ENCODE measurements at places on chromosomes 5 and 9.

- DNase-seq = no peak
Observed at GRCh38 chr5:72499730-72500129, 7.5 kb downstream of the ZNF366 start.

DNA sequence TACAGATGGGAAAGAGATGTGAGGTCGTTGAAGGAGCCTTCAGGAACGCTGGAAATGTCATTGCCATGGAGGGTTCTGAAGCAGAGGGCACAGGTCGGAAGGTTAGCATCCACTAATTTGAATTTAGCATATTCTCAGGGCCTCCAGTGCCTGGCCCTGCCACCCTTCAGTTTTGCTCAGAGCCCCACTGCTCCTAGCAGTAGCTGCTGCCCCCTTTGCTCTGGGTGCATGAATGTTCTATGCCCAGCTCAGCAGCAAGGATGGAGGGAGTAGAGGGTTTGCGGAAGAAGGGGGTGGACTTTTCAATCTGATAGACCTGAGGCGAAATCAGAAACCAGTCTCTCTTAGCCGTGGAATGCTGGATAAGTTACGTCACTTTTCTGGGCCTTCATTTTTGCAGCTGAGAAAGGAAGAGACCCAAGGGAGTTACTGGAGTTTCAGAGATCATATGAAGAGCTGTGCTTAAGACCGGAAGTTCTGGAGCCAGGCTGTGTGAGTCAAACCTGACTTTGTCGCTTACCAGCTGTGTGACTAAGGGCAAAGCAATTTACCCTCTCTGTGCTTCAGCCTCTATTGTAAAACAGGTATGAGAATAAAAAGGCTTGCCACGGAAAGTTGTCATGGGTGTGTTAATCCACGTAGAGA, 133.2 kb upstream of the PANK3 start:
- DNase-seq = no peak

GRCh38 chr9:36443581-36443980, 43.5 kb upstream of the RNF38 start:
- DNase-seq = no peak

DNA sequence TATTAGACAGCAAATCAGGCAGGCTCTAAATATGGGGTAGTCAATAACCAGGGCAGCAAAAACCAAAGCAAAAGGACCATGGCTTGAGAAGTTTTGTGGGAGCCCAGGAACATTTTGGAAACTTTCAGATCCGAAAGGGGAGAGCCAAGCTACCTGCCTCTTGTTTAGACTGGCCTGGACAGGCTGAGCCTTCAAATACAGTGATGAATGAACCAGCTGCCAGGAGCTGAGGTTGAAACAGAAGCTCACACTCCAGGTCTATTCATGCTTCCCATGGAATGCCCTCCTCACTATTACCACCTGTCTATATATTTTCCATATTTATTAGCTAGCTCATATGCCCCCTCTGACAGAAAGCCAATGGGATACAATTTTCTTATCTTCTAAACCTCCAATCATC, 150.8 kb upstream of the SLC44A1 start:
- no peak for DNase-seq

DNA sequence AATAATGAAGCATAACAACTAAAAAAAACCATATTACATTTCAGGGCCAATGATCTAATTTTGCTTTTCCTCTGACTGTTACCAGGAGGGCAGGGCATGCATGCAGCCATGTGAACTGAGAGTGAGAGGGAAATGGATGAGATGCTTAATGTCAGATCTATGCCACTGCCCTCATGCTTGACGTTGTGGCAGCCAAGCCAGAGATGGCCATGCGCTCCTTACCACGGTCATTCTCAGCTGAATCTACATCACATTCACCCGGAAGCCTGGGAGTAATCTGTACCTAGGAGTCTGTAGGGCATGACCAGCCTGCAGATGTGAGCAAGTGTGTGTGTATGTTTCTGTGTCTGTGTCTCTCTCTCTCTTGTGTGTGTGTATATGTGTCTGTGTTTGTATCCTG, 183.7 kb downstream of the KDM4C start:
- DNase-seq = no peak

DNA sequence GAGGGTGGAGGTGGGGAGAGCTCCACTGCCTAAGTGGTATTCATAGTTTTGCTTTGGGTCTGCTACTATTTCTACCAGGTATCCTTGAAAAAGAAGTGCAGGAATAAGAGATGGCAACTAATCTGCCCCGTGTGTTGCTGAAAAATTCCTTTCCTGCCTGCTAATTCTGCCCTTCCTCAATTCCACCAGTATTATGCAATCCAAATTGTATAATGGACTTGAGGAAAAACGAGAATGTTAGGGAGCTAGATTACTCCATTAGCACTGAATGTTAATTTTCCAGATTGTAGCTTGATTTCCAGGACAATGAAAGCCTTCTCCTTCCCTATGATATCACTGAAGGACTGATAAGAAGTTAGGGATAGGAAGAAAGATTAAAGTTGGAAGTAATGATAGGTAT, 16.9 kb downstream of the ADAM19 start:
- no peak for DNase-seq

DNA sequence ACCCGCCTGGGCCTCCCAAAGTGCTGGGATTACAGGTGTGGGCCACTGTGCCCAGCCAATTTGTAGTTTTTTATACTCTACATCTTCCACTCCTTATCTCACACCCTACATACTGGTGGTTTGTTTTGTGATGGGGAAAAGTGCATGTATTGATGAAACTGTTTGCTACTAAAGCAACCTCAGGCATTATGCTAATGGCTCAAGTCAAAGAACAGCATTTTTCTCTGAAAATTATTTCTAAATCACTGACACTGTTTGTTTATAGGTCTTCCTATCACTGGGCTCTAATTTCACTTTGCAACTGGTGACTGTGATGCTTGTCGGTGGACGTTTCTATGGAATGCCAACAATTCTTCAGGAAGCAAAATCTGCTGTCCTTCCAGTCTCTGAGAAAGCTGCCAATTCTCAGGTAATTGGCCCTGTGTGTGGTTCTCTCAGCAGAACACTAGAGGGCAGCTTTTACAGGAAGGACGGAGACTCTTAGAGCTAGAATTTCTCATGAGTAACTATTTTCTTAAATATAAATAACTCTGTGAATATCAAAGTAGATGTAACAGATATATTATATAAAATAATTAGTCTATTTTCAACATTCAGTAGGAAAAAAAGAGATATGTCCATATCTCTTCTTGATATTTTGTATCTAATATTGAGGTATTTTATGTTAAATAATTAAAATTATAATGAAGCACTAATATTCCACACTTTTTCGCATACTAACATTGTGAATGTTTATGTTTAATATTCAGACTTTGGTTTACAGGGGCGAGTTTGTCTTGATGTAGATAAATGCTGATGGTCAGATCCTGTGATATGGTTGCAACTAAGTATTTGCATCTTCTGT, 244.1 kb downstream of the ADGRV1 start:
- peak; percentile 1 for DNase-seq

DNA sequence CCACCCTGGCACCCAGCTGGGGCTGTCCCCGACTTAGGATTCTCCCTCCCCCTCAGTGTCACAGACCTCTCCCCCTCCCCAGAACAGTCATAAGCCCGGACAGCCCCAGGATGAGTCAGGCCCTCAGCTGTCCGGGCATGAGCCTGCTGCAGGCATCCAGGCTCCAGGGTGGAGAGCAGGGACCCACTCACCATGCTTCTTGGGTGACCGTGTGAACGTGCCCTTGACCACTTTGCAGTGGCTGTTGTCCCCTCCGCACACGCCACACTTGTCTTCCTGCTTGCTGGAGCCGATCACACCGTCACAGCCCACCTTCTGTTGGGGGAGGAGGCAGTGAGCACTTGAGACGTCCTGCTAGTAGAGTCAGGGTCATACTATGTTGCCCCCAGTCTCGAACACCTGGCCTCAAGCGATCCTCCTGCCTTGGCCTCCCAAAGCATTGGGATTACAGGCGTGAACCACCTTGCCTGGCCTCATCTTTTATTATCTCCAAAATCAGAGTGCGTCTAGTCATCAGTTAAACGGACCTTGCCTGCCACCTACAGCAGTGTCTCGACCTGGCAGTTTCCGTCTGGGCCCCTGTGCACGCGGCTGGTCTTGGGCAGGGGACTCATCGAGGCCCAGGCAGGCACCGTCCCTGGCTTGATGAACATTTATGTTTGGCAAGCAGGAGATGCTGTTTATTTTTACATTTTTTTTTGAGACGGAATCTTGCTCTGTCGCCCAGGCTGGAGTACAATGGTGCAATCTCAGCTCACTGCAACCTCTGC, 72.6 kb downstream of the ZNF354C start:
- DNase-seq = no peak

GRCh38 chr9:90007516-90008440, 403.0 kb downstream of the GADD45G start:
- no peak for DNase-seq

- no peak for DNase-seq
Observed at GRCh38 chr5:173829826-173830225, 58.3 kb upstream of the CPEB4 start.

DNA sequence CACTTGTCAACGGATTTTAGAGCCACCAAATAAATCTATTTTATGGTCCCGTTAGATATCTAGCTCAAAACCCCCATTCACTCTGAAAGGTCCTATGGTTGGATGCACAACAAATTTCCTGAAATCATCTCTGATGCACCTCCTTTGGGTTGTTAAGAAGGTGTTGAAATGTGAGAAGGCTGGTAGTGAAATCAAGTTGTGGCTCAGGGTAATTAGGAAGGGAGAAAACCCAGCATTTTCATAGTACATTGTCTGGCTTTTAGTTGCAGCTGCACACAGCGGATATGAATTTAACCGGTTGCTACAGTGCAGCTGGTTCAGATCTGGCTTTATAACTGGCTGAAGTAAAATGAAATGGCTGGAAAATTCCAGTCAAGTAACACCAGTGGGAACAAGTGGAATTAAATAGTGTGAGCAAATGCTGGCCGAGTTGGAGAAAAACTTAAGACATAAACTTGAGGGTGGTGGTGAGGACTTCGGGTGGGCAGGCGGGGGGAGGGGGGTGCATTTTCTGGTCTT, 17.6 kb downstream of the RGMB start:
- no peak for DNase-seq

- no peak for DNase-seq
Observed at GRCh38 chr9:115212832-115213231, 94.9 kb upstream of the TNC start.

DNA sequence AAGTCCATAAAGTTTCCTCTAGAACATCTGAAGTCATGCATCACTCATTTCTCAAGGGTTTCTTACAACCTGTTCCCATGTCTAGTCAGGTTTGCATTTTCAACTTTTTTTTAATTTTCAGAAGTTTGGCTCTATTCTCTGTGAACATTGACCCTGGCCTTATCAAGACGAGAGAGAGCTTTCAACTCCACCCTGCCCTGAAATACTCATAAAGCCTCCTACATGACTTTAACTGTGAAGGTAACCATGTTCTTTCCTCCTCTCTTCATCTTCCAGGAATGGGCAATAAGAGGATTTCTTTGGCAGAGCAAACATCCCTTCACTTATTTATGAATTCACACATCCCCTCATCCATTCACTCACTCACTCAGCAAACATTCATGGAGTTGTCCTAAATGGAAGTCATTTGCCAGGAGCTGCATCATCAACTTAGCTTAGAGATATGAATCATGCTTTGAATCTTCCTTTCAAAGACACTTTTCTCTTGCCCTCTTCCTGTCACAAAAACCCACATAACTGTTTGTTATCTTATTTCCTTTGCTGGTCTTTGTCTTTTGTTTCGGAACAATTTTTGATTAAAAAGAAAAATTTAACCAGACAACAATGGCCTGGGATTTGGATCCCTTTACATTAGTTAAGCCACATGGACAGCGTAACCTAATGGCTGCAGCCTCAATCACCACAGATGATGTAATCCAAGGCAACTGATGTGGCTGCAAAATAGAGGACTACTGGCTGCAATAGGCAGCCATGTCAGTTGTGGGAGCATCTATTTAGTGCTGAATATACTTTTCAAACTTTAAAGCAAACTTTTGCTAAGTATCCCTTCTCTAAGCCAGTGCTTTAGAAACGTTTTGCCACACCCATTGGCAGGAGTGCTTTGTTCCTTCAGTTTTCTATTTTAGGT, 43.0 kb upstream of the GNAQ start:
- no peak for DNase-seq

DNA sequence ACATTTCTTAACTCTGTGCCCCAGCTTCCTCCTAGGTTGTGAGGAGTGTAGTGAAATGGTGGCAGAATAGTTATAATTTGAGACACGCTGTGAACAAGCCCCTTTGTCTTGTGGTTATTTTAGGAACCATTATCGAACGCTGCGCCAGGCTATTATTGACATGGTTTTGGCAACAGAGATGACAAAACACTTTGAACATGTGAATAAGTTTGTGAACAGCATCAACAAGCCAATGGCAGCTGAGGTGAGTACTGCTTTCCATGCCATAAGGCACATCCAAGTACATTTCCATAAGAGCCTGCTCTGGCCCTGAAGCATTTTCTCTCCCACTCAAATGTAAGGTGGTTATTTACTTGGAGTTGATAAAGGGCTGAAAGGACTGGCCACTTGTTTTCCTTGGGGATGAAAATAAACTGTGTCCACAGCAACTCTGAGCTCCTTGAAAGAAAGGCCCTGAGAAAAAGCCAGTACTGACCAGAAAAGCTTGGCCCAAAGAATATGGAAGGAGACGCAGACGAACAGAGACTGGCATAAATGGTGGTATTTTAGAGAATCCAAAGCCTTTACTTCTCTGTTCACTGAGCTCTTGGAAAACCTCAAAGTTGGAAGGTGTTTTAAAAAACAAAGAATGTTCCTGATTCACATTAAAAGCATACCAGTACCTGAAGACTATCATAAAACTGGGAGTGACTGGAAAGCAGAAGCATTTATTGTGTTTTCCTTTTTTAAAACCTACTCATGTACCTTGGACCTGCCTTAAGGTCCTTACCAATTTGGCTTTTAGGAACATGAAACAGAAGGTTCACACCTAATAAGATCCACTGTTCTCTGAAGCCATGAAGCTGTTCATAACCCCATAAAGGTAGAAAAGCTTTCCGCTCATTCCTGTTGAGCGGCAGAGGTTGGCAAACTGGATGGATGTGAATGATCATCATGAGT, 72.2 kb downstream of the WDR41 start:
- DNase-seq = no peak

DNA sequence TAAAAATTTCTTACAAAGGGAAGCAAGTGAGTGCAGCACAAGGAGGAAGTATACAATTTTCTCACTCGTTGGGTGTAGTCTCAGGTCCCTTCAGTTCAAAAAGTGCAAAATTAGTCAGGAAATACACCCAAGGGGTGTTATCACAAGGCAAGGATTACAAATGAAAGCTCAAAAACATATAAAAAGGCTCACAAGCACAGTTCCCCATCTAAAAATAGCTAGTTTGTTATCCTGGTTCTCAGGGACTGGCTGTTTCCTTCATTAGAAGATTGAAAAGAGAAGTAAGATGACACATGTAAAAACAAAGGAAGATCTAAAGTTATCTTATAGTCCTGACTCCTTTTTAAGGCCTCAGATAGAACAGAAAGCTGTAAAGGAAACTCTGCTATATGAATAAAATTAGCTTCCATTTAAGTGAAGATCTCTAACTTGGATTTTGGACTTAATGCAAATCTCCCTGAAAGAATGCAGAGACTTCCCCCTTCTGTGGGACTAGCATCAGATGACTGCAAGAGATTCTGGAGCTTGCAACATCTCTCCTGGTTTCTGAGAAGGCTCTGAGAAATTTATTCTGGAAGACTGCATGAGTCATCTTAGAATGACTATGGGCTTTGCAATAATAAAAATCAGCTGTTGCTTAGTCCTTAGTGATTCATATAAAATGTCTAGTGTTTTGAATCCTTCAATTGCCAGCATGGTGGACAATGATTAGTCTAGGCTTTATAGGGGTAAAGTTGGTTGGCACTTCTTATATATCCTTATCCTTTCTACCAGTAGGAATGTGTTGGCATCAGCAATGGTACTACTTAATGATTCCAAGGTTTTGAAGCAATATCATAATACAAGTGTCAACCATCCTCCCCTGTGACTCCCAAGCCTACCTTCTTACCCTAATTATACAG, 25.4 kb downstream of the DAB2 start:
- DNase-seq = no peak

- no peak for DNase-seq
Observed at GRCh38 chr5:5165541-5166002, 25.4 kb downstream of the ADAMTS16 start.

Data from SHP77 (cell line).